ENCODE measurements at places on chromosomes 12 and 14. TPM values are rescaled to one million over a fixed set of nuclear protein-coding genes. Genes with fewer than 3 reads are reported as not detected.

LRTM2 gene
- total RNA-seq: not detected

GLT8D2 gene
- 1.6 TPM for total RNA-seq

C1QL4 gene
- 5.3 TPM for total RNA-seq

AHNAK2 gene
- 25.0 TPM for total RNA-seq

SAMD15 gene
- 1.2 TPM for total RNA-seq

IRAK3 gene
- total RNA-seq: not detected

UBC gene
- total RNA-seq: 1,587 TPM

YY1 gene
- 64.1 TPM for total RNA-seq

PROX2 gene
- not detected for total RNA-seq

GLIPR1 gene
- total RNA-seq: 21.3 TPM

TRMT61A gene
- 72.9 TPM for total RNA-seq

FAM181A gene
- not detected for total RNA-seq

CFAP54 gene
- 0.77 TPM for total RNA-seq

VWF gene
- total RNA-seq: not detected

JKAMP gene
- 147 TPM for total RNA-seq

STYX gene
- total RNA-seq: 14.1 TPM

TOMM20L gene
- not detected for total RNA-seq

PPM1H gene
- total RNA-seq: 12.0 TPM

GLIPR1L1 gene
- total RNA-seq: not detected

FAM90A1 gene
- not detected for total RNA-seq

PLEKHG7 gene
- total RNA-seq: not detected

PPM1A gene
- total RNA-seq: 69.3 TPM

GSG1 gene
- not detected for total RNA-seq

PSMC6 gene
- 232 TPM for total RNA-seq

OR6C65 gene
- not detected for total RNA-seq

CYP46A1 gene
- total RNA-seq: 0.52 TPM

CLEC9A gene
- total RNA-seq: not detected

KCNMB4 gene
- 2.6 TPM for total RNA-seq

NUDT4 gene
- total RNA-seq: 38.9 TPM

ENTPD5 gene
- total RNA-seq: 11.2 TPM

TAS2R30 gene
- total RNA-seq: 0.66 TPM

FGD4 gene
- 3.9 TPM for total RNA-seq

ORAI1 gene
- 35.0 TPM for total RNA-seq

LRIG3 gene
- total RNA-seq: 10.8 TPM

TTC6 gene
- total RNA-seq: 13.4 TPM

KRT73 gene
- not detected for total RNA-seq

AJUBA gene
- total RNA-seq: 116 TPM

JPH4 gene
- not detected for total RNA-seq

STXBP6 gene
- total RNA-seq: 0.40 TPM

LMNTD1 gene
- not detected for total RNA-seq

ANKRD33 gene
- not detected for total RNA-seq

DAO gene
- not detected for total RNA-seq

ZDHHC22 gene
- 0.15 TPM for total RNA-seq

KCNH3 gene
- total RNA-seq: 0.12 TPM

TCL1A gene
- not detected for total RNA-seq

SLC35F4 gene
- not detected for total RNA-seq

GZMH gene
- total RNA-seq: not detected

PLEKHD1 gene
- total RNA-seq: 0.15 TPM

TDRD9 gene
- 0.12 TPM for total RNA-seq

KRT72 gene
- total RNA-seq: not detected

Measured in PC-3 (cell line).